ENCODE measurements at places on chromosomes 3 and 15.

DNA sequence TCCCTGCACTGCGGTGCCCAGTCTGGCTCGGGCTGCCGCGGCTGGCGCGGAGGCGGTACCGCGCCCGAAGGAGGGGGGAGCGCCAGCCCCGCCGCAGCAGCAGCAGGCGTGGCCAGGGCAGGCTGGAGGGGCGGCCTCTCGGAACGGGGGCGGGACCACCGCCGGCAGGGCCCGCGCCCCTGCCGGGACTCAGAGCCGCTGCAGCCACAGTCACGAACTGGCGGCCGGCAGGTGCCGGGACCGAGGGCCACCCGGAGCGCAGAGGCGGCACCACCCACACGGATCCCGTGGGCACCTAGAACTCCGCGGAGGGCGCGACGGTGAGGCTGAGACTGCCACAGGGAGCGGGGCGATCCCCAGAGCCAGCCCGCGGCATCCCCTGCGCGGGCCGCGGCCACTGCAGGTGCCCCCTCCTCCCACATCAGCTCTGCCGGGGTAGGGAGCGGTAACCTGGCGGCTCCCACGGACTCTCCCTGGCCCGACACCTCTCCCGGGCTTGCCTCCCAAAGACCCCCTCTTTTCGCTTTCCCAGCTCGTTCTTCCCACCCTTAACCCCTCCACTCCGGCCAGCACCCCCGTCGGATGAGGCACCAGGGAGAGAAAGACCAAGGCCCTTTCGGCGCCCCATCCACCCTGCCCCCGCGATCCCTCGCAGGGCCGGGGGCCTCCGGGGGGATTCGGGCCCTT lies at the start of gene VWA5B2:
TSS of gene VWA5B2 (plus strand) at position 192 of the 687 bp plus-strand sequence. CDS start 944 bp downstream, outside the sequence.
- DNase-seq, result peak; percentile 68

DNA sequence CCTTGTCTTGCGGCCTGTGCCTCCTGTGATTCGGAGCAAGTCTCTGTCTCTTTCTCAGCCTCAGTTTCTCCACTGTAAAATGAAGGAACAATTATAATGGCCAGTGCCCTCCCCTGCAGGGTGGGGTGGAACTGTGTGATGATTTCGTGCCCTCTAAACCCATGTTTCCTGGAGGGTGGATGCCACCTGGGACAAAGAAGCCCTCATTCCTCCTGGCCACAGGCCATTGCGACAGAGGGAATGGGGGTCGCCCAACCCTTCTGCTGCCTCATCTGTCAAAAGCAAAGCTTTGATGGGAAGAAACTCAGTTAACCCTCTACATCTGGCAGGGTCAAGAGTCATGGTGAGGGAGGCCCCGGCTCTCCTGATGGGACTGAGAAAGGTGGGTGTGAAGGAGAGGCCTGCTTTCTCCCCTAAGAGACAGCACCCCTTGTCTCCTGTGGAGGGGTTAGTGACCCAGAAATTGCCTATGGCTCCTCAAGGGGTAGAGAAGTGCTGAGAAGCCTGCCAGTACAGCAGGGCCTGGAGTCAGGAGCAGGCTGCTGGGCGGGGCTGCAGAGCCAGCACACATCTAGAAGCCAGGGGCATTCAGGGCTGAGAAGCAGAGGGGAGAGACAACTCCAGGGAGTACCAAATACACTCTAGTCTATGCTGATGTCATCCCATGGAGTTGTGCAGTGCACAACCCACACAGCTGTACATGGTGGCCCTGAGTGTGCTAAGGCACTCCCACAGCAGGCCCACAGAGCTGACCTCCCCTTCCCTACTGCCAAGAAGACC lies 61.0 kb downstream of the PLXNA1 start:
- DNase-seq, result no peak

DNA sequence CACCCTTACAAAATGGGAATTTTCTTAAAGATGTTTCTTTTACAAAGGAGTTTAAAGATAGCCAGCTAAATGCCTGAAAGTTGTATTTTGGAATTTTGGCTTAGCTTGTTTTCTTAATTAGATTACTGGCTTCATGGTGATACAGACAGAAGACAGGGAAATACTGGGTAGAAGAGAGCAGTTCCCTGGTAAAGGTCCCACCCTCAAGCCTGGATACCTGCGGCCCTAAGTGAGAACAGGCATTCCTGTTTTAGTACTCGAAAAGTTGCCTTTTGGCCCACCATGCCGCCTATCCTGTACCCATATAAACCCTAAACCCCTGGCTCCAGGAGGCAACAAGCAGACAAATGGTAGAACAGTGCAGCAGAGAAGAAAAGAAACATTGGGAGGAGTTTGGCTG lies 29.4 kb downstream of the SETMAR start:
- DNase-seq, result no peak

GRCh38 chr15:48794697-48795134 lies 16.2 kb downstream of the CEP152 start:
- no peak for DNase-seq

GRCh38 chr15:68487087-68487843 lies 55.3 kb upstream of the ITGA11 start:
- no peak for DNase-seq

DNA sequence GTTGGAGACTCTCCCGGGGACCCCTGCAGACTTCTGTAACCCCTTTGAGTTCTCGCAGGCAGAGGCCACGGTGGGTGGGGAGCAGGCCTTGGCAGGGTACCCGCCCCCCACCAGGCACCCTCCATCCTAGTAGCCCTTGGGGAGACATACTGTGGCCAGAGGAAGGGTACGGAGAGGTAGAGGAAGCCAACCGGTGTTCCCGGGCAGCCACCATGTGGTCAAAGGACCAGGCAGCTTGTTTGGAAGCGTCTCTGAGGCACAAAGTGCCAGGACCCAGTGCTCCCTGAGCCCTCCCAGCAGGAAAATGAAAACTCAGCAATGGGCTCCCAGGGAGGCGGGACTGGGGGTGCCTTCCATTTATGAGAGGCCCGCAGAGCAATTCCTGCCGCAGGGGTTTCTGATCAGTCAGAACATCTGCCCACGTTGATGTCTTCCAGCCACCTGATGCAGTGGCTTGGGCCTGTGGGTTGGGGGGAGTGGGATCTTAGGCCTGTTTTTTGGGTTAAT lies 53.0 kb upstream of the CGNL1 start:
- DNase-seq, result no peak

- no peak for DNase-seq
These were observed 25.7 kb upstream of the GRAMD1C start for GRCh38 chr3:113812854-113813253.

Measured in stimulated activated CD8-positive, alpha-beta memory T cell treated with anti-CD3 and anti-CD28 coated beads, Interleukin-12 subunit alpha, Interleukin-12 subunit beta, amount 100 ng/mL, for 4 hours (primary cell).